Activated CD8-positive, alpha-beta memory T cell treated with anti-CD3 and anti-CD28 coated beads for 48 hours (primary cell): ENCODE measurements at places on chromosomes 7 and 10.

GRCh38 chr10:17263580-17263979 is 35.5 kb downstream of the VIM start:
- no peak for DNase-seq

- DNase-seq: no peak
Observed at GRCh38 chr7:147465223-147465622, 1125.3 kb upstream of the C7orf33 start.

DNA sequence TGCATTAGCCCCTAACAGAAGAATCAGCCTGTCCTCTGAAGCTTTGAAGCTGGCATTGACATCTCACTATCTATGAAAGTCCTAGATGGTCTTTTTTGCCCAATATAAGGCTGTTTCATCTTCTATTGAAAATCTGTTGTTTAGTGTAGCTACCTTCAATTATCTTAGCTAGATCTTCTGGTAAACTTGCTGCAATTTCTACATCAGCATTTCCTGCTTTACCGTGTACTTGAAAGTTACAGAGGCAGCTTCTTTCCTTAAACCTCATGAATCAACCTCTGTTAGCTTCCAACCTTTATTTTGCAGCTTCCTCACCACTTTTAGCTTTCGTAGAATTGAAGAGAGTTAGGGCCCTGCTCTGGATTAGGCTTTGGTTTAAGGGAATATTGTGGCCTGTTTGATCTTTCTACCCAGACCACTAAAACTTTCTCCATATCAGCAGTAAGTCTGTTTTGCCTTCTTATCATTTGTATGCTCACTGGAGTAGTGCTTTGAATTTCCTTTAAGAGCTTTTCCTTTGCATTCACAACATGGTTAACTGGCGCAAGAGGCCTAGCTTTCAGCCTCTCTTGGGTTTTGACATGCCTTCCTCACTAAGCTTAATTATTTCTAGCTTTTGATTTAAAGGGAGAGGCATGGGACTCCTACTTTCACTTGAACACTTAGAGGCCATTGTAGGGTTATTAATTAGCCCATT is 32.5 kb downstream of the ARID5B start:
- DNase-seq: no peak

DNA sequence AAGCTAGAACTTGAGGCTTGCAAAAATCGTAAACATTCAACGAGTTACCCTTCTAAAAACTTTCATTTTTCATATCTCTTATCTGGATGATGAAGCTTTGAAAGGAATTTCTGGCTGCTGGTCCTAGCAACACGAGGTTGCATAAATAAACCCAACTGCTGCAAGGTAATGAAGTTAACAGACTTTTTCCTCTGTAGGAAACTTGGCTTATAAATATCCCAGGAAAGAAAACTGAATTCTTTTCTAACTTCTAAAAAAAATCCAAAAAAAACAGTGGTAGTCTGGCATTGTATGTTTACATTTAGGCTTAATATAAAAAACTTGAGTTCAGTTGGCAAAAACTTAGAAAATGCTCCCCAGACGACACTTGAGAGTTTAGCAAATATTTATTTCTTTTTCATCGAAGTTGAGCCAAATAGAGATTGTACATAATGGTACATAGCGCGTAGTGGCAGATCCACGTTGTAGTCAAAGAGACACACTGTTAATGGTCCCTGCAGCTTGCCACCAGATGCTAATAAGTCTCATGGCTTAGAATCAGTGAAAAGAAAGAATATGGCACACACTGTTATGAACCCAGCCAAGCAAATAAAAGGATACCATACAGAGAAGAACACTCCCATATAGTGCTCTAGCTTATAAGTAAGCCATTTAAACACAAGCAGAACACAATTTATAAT is 200.3 kb upstream of the PCLO start:
- no peak for DNase-seq

- DNase-seq: no peak
Observed at GRCh38 chr7:116357781-116358670, 141.5 kb upstream of the CAV2 start.

- no peak for DNase-seq
Observed at GRCh38 chr10:133163889-133164815, 4.1 kb downstream of the KNDC1 start.

DNA sequence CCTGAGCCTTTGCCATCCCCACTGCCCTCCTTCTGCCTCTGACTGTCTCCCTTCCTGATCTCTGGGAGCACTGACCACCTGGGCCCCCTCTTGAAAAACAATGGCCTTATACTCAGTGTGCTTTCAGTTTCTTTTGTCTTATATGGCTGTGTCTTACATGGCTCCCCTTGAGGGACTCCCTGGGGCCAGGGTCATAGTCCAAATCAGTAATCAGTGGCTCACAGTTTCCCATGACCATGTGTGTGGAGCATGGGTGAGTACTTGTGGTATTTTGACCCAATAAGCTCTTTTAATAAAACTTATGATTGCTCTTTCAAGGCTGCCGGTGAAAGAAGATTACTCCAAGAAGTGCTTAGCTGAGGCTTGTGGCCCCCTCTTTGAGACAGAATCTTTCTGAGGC is 62.4 kb upstream of the PCBD1 start:
- no peak for DNase-seq

DNA sequence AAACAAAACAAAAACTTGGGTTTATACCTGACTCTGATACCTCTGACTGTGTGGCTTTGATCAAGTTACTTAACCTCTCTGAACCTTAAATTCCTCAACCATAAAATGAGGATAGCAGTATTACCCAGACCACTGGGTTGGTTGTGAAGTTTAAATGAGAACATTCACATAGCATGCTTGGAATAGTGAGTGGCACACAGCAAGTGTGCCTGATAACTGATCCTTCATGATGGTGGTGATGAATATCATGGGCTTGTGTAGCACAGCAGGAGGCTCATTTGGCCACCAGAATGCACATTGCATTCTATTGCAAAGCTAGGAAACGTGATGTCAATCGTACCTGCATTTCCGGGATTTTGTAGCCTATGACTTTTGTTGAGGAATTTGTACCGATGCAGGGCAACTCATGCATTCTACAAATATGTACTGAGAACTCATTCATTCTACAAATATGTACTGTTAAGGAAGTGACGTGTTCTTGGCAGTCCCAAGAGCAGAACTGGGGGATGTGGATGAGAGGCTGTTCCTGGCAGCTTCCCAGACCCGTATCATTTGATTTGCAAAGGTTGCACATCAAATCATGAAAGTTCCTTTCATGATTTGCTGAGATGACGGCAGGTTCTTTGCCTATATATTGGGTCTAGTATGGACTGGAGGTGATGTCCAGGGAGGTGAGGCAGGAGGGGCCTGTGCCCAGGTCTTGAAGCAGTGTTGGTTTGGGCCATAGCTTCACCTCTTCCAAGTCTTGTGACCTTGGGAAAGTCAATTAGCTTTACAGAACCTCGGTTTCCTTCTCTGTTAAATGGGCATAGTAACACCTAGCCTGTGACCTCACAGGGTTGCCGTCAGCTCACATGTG is 94.6 kb upstream of the SMNDC1 start:
- DNase-seq: no peak

- no peak for DNase-seq
Observed at GRCh38 chr10:62584731-62585130, 210.6 kb downstream of the ZNF365 start.

DNA sequence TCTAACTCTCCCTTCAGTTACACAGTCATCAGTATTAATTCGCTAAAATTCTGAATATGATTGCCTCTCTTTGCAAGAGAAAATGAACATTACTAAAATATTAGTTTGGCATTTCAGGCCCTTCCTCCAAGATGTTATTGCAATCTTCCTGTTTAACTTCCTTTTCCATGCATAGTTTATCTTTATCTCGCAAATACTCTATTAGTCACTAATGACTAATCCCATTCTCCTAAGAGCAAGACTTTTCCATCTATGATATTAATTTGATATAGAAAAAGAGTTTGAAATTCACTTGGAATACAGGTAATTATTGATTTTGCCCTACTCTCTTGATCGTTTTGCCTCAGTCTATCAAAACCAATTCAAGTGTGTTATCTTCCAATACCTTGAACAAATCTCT is 41.8 kb upstream of the SEMA3A start:
- DNase-seq: no peak

- DNase-seq: no peak
Observed at GRCh38 chr7:107007892-107008287, 36.6 kb upstream of the PRKAR2B start.

DNA sequence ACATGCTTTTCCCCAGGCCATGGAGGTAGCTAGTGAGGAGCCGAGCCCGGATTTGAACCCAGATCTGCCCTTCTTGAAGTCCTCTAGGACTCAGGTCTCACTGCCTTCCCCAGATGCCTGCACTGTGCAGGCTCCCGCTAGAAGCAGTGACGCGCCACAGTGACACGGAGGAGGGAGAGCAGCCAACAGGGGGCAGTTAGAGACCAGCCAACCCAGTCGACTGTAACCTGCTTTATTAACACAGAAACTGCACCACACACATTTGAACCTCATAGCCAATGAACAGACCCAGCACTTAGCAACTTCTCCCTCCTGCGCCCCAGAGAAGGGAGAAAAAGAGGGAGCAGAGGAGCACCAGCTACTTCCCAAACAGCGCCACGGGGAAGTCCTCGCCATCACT is 27.4 kb downstream of the PILRA start:
- no peak for DNase-seq

GRCh38 chr10:52775132-52775647 is 2.6 kb upstream of the MBL2 start:
- DNase-seq: no peak

- DNase-seq: no peak
Observed at GRCh38 chr10:31036209-31036608, 4.5 kb upstream of the ZNF438 start.

GRCh38 chr10:44385026-44385695 is at the start of gene CXCL12:
Gene CXCL12, minus strand, starts transcription at chr10:44385097. Its CDS starts 92 bp downstream, at chr10:44385005.
- no peak for DNase-seq

- no peak for DNase-seq
Observed at GRCh38 chr10:113183573-113183972, 233.5 kb downstream of the TCF7L2 start.

DNA sequence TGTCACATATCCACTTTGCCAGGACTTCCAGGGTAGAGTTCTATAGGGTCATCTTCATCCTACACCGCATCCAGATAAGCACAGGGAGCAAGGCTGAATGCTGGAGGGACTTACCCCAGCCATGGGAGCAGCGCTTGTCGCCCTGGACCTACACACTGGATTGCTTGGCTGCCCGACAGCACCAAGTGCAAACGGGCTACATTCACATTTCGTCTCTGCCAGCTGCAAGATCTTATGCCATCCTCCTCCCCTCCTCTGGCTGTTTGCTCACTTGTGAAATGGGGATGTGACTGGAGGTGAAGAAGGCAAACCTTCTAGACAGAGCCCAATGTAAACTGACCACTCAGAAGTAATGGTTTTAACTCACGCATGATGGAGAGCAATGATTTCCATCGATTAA is 1.0 kb downstream of the DDC start:
- no peak for DNase-seq

DNA sequence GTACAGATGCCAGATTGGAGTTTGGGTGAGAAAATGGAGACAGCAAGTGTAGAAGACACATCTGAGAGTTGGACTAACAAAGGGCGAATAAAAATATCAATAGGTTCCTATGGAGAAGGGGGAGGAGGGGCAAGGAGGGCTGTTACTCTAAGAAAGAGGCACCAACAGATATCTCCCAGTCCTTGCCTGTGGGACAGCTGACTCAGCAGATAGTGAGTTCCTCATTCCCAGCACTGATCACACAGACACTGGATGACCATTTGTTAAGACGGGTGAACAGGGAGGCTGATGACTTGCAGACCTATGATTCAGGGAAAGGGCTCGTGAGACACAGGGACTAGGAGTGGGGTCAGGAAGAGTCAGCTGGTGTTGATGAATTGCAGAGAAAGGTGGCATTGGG is 5.7 kb upstream of the PRR15 start:
- DNase-seq: no peak

DNA sequence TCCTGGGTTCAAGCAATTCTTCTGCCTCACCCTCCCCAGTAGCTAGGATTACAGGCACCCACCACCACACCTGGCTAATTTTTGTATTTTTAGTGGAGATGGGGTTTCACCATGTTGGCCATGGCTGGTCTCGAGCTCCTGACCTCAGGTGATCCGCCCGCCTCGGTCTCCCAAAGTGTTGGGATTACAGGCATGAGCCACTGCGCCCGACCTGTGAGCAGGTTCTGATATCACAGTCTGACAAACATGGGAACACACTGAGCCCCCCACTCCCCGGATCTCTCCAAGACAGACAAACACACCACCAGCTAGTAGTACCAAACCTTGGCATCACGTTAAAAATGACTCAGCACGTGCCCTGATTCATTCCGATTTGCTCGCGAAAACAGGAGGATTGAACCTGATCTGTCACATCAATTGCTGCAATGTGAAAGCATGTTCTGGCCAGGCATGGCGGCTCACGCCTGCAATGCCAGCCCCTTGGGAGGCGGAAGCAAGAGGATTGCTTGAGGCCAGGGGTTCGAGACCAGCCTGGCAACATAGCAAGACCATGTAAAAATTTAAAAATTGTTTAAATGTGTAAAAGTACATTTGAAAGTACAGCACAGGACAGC is 106.5 kb downstream of the SMURF1 start:
- DNase-seq: no peak

DNA sequence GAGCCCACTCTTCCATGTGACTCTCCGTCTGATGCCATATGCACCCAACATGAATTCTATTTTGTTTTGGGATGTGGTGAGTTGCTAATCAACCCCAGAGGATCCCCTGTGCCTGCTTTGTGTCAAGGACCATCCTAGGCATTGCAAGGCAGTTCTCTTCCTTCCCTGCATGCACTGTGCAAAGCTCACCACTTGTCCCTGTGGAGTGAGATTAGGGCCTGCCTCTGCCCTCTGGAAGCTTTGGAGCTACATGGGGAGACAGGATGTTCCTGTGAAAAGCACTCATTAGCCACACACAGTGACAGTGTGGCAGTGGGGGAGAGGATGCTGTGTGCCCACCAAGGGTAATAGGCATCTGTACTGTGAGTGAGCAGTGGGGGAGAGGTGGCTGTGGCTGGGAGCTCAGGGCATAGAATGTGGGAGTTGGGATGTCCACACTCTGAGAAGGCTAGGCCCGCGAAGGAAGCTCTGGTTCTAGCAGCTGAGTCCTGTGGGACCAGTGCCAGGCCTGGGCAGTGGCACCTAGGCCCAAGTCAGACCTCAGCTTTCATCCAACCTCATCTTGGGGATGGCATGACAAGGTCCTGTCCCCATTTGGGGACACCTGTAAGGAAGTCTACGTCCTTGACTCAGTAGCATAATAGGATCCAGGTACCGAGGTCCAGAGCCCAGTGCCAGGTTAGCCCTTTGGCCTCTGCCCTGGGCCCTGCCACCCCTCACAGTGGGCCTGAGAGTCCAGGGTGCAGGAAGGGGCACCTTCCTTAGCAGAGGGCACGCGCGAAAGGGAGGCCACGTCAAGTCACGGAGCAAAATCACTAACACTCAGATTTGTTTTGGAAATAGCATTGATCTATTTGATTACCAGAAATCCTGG is 6.6 kb downstream of the ADRA2A start:
- DNase-seq: no peak

- DNase-seq: no peak
Observed at GRCh38 chr10:131573256-131573655, 261.7 kb upstream of the TCERG1L start.
